Stimulated activated naive CD4-positive, alpha-beta T cell treated with Interleukin-2 at 50 U/mL for 16 hours (primary cell): ENCODE measurements at places on chromosomes 3 and 15.

- no peak for DNase-seq
Measured at GRCh38 chr3:52456169-52456799, 880 bp downstream of the NISCH start.

- DNase-seq: no peak
Measured at GRCh38 chr3:78721771-78722543, 1045.8 kb downstream of the ROBO1 start.

DNA sequence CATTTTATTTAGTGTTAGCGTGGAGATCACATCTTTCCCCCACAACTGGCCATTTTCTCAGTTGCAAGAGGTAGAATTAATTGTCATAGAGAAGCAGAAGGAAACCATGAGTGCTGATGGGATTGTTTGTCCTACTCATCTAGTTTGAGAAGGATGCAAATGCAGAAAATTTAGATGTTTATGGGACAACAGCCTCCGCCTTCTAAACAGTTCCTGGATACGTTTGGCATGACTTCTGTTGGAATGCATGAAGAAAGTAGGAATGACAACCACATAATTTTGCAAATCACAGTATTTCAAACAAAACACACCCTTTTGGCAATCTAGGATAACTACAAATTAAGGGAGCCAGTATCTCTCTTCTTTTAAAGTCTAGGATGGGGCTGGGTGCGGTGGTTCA, 240.1 kb upstream of the SUCLG2 start:
- no peak for DNase-seq

DNA sequence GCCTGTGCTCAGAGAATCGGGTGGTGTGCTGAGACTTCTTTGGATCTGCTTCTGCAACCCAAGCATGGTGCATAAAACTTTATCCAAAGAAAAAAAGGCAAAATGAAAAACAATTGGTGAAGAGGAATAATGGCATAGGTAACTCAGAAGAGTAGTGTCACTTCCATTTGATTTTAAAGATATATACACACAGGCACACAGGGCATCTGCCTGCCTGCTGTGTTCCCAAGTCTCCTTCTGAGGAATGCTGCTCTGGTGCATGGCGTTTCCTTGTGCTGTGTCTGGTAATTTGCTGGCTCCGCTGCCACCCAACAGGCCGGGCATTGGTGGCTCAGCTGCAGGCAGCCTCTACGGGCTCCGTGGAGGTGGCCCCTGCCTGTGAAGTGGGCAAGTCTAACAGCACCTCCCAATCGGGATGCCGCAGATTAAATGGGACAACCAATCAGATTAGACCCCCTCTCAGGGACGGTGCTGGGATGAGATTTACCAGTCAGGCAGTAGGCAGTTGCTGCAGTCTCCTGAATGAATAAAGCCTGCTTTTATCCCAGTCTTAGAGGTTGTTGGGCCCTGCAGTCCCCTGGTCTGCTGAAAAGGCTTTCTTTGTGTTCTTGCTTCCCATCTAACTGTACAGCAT, 253.7 kb upstream of the RASGRP1 start:
- DNase-seq: no peak

- DNase-seq: no peak
Measured at GRCh38 chr3:31197941-31198340, 303.5 kb upstream of the GADL1 start.

DNA sequence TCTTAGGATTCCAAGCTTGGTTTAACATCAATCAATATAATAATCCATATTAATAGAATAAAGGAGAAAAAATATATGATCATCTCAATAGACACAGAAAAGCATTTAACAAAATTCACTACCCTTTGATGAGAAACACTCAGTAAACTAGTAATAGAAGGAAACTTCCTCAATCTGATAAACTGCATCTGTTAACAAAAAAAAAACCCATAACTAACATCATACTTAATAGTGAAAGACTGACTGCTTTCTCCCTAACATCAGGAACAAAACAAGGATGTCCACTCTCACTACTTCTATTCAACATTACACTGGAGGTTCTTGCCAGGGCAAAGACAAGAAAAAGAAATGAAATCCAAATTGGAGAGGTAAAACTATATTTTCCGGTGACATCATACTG, 30.5 kb downstream of the LRRK1 start:
- no peak for DNase-seq

DNA sequence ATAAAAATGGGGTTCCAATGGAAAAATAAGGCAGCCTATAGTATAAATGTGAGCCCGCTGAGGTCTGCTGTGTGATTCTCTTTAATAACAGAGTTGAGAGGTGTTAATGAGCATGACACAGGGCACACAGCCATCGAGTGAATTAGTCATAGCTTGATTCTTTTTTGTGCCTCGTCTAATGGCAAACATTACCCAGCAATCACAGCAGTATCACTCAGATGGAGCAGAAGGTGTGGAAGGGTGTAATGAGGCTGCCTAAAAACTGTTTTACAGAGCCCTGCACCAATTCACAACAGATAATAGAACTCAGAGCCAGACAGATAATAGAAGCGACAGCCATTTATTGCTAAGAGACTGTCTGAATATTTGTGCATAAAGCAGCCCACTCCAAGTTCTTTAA, 178.6 kb upstream of the TPRG1 start:
- DNase-seq: no peak

DNA sequence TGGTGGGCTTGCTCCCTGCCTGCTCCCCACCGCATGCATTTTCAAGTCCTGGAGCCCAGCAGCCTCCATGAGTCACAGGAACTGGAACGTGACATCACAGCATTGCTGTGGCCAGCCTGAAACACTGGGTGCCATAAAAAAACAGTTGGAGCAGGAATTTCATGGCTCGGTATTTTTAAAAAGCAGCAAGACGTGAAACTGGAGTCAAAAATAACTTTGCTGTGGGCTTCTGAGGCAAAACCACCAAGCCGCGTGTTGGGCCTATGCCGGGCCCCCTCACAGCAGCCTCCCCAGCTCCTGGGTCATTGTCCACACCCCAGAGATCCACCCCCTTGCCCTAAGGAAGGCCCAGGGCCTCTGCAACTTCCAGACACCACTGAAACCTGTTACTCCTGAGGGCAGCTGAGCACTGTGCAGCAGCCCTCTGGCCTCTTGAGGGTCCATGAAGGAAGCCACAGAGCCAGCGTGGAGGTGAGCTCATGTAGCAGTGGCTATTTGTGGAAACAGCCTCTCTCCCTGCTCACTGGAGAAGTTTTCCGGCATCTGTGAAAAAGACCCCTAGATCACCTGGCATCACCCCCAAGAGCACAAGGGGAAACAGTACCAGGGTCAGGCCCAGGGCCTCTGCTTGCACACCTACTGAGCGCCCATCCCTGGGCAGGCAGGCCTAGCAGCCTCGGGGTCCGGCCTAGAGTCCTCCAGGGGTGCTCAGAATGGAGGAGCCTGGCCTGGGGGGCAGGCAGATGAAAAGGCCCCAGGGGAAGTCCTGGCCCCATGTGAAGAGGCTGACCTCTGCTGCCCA, 34.0 kb upstream of the DUSP7 start:
- no peak for DNase-seq

DNA sequence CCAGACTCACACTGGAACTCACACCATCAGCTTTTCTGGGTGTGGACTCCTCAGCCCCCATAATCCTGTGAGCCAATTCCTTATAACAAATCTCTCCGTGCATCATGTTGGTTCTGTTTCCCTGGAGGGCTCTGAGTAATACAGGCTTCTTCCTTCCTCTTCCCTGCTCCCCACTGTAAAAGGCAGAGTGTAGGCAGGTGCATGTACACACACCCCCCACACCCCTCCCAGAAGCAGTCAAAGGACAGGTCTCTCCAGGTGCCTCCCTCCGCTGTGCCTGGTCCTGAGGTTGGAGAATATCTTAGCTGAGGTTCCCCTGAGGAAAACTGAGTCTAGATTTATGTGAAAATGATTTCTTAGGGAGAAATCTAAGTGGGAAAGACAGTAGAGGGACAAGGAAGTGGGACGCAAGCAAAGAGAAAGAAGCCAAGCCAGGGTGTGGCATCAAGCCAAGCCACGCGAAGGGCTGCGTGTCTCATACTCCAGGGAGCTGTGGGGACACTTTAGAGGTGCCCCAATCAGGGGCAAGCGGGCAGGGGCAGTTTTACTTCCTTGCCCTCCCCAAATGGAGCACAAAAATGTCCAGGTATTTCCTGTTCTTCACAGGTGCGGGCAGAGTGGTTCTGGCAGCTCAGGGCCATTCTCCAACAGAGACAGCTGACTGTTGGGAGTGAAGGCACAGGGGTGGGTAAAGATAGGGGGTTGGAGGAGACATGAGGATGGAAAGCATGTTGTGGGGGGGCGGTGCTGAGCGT, 86.6 kb downstream of the HMG20A start:
- DNase-seq: no peak

DNA sequence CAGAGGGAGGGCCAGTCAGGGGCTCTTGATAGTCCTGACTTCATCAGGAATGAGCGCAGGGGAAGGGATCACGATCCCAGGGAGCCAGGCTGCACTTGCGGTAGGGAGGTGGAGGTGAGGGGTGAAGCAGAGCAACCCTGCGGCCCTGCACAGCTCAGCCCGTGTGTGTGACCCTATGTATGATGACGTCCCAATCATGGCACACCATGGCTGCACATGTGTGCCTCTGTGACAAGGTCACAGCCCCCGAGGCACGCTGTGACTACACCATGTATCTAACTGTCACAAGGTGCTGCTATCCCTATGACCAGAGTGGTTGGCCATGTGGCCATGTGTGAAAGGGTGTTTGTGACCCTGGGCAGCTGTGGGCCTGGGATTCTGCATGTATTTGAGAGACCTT, 13.3 kb upstream of the ALAS1 start:
- no peak for DNase-seq
